ENCODE measurements at places on chromosomes 2 and 18. TPM values are rescaled to one million over a fixed set of nuclear protein-coding genes. Genes with fewer than 3 reads are reported as not detected.

Gene CYS1
- total RNA-seq, result 0.27 TPM

DNA sequence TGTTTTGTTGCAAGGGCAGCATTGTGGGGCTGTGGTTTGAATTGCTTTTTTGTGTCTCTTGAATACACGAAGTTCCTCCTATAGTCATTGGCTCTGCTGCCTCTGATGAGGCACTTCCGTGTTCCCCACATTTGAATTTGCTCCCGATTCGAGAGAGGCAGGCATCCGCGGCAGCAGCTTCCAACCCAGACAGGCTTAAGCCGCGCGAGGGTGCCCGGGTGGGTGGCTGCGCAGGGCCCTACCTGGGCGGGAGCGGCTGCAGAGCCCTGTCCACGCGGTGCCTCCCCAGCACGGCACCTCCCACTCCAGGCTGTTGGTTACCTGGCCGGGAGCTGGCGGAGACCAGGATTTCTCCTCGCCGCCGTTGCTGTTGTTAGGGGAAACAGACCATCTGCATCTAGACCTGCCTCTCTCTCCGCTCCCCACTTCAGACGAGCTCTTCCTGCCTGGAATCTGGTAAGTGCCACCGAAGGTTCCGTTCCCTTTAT lies 151.3 kb downstream of the NEDD4L start:
- peak; percentile 81 for DNase-seq

DNA sequence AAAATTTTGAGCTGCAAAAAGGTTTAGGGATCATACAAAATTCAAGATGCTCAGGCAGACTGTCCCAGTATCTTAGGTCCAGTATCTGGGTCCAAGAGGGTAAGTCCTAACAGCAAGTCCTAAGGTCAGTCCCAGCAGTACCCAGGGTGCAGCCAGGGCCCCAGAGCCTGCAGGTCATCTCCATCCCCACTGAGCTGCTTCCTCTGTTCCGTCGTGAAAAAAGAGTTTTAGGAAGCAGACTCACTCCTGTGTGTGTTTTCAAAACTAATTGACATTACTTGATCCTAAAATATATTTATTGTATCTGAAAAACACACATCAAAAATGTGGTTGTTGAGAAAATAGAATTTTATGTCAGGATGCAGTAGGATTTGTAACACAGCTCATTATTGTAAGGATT lies 69.9 kb upstream of the ALKAL2 start:
- no peak for DNase-seq

Gene DTYMK
- total RNA-seq, result 60.9 TPM

- DNase-seq, result peak; percentile 83
Observed at GRCh38 chr2:88451811-88452564, 505 bp downstream of the FOXI3 start.

DNA sequence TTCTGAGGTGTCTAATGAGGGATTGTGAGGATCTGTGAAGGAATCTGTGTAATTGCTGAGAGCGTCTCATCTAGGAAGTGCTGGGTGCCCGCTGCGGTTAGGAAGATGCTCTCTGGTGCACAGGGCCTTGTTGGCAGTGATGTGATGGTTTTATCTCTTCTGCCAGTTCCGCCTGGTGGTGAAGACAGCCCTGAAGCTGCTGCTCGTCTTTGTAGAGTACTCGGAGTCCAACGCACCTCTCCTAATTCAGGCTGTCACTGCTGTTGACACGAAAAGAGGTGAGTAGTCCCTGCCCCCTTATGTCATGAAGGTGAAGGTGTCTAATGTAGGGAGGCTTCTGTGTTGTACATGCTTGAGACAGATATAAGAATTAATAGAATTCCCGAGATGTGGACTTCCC lies 234.2 kb downstream of the TPGS2 start:
- peak; percentile 30 for DNase-seq

GRCh38 chr2:60530660-60531281 lies 22.7 kb downstream of the BCL11A start:
- DNase-seq, result peak; percentile 68

DNA sequence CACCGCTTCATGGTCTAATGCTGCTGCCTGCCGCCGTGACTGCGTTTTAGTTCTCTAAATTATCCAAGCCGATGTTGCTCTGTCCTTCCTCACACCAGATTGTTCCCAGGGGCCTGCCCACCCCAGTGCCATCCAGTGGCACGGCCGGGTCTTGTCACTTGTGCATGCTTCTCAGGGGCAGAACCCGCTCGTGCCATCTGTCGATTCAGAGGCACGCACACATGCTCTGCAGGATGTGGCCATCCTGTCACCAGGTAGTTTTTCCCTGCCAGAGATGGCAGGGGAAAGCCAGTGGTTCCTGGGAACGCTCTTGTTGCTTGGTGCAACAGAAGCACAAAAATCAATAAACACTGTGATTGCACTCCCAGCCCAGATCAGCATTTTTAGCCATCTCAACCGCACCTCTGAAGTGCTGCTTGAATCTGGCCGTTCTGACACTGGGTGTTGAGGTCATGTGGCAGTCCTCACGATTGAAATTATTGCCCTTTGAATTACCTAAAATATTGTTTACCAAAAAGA lies 119.6 kb upstream of the BOD1L2 start:
- DNase-seq, result peak; percentile 29

Gene OSR1
- total RNA-seq, result 0.29 TPM

Gene C2orf15
- total RNA-seq, result 6.5 TPM

- DNase-seq, result peak; percentile 90
Observed at GRCh38 chr2:74502720-74503505, 3.5 kb upstream of the LBX2 start.

DNA sequence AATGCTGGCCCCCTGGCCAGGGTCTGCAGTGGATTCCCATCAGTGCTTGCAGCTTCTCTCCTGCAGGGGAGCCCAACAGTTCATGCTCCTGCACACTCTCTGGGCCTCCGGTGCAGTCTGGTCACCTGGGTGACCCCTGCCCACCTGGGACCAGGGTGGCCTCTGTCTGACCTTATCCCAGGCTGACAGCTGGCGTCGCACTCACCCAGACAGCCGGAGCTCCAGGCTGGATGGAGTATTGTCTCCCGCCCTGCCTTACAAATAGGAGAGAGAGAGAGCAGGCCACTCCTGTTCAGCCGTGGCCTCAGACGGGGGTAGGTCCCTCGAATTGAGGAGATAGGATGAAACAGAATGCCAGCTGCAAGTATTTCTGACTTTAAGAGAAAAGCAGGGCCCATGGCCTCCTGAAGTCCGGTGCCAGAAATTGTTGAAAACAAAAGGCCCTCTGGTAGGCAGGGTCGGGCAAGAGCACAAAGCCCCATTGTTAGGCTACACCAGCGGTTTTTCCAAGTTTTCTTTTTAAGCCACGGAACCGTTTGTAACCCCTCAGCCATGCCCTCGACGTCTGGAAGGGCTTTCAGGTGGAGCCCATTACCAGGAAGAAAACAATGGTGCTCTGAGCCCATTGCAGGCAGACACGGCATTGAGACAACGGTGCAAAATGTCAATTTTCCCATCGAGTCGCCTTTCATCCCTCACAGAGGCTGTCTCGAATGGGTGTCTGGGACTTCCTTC lies 258.4 kb downstream of the BCL11A start:
- no peak for DNase-seq

Gene IL36B
- not detected for total RNA-seq

Gene ZNF385B
- total RNA-seq, result 18.1 TPM

Gene GALNT13
- 6.0 TPM for total RNA-seq

GRCh38 chr18:35389095-35389618 lies 12.0 kb upstream of the ZNF396 start:
- no peak for DNase-seq

Gene KATNAL2
- total RNA-seq, result 4.2 TPM

DNA sequence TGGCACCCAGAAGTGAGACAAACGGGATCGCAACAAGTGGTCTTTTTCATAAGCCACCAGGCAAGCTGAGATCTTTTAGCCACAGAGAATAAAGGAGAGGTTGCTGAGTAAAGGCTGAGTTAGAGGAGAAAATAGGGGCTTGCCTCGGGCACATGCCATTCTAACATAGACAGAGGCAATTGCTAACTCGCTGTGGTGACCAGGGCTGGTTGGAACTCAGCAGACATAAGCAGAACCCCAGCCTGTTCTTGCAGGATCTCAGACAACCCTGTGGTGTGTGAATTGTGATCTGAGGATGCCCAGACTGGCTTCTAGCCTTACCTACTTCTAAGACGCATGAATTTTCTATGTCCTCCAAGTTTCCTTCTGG lies 300.2 kb downstream of the CDCA7 start:
- no peak for DNase-seq

Gene IL36G
- not detected for total RNA-seq

Gene ACMSD
- total RNA-seq, result not detected

DNA sequence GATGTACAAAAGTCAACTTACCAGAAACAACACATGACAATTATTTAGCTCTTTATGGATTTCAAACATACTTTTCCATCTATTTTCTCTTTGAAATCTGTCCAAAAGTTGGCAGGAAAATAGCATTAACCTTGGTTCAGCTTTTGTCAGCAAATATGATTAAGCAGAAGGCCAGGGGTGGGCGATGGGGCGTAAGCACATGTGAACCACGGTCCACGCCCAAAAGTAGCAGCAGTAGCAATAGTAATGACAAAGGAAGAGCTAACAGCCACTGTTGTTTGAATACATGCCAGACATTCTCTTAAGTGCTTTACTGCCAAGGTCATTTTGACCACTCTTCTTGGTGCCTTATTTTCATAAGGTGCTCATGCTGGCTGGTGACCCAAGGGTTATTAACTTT lies 73.5 kb downstream of the ANTXR1 start:
- no peak for DNase-seq

- DNase-seq, result no peak
Observed at GRCh38 chr2:222713002-222713401, 41.5 kb downstream of the MOGAT1 start.

Gene CCDC68
- 0.80 TPM for total RNA-seq

Gene CACNB4
- total RNA-seq, result 15.1 TPM

Gene RRM2
- total RNA-seq, result 60.2 TPM

DNA sequence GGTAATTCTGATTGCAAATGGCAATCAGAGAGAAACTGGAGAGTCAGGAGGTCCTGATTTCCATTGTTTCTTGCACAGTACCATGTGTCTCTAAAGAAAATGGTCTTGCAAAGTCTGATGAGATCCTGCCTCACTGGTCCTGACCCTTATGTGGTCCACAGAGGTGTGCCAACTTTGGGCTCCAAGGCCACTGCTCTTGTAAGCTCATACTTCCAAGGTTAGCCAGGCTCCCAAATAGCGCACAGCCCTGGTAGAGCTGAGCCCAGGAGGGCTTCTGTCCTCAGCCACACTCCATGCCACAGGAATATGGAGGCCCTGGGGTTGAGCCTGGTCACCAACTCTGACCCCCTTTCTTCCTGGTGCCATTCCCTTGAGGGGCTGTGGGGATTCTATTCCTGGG lies 80.7 kb downstream of the SDC1 start:
- DNase-seq, result no peak

DNA sequence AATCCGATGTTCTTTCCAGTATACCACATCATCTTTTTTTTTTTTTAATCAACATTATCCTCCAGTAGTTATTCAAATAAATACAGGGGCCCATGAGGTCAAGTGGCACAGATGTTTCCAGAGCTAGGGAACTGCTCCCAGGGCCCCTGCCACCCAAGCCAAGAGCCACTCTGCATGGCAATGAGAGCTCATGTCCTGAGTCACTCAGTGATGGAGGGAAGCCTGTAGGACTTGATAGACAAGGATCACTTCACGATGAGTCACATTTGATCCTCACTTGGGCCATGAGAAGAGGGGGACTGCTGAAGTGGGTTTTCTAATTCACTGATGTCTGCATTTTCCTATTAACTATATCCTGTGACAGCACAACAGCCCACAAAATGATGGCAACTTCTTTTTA lies 127.0 kb upstream of the PKDCC start:
- no peak for DNase-seq

Gene GALNT5
- not detected for total RNA-seq

Gene ATP6V1C2
- total RNA-seq, result 0.73 TPM

GRCh38 chr2:178873912-178874311 lies 66.7 kb upstream of the TTN start:
- DNase-seq, result no peak

- DNase-seq, result no peak
Observed at GRCh38 chr18:44213293-44213692, 467.4 kb upstream of the SETBP1 start.

- no peak for DNase-seq
Observed at GRCh38 chr18:12944709-12945108, 3.1 kb upstream of the SEH1L start.

Gene STARD6
- total RNA-seq, result not detected

Measured in endodermal cell (in vitro differentiated cells).